ENCODE measurements at places on chromosomes 2 and 18.
A peak's percentile ranks its signal among the peaks of the same experiment; 100 is the strongest.

DNA sequence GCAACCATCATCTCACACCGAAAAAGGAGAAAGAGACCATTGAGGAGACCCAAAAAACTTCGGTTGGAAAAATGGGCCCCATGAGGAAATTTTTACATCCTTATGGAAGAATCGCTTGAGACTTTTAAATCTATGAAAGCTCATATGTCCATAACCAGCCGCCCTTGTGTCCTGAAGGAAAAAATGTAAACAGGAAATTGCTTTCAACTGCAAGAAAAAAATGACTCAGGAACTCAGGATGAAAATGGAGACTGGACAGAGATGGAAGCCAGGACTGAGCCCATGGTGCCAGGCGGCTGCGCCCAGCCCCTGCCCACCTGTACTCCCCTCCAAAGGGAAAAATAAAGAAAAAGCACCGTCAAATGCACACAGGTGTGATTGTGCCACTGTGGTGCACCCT is 81.5 kb upstream of the SLC66A3 start:
- no peak for DNase-seq

DNA sequence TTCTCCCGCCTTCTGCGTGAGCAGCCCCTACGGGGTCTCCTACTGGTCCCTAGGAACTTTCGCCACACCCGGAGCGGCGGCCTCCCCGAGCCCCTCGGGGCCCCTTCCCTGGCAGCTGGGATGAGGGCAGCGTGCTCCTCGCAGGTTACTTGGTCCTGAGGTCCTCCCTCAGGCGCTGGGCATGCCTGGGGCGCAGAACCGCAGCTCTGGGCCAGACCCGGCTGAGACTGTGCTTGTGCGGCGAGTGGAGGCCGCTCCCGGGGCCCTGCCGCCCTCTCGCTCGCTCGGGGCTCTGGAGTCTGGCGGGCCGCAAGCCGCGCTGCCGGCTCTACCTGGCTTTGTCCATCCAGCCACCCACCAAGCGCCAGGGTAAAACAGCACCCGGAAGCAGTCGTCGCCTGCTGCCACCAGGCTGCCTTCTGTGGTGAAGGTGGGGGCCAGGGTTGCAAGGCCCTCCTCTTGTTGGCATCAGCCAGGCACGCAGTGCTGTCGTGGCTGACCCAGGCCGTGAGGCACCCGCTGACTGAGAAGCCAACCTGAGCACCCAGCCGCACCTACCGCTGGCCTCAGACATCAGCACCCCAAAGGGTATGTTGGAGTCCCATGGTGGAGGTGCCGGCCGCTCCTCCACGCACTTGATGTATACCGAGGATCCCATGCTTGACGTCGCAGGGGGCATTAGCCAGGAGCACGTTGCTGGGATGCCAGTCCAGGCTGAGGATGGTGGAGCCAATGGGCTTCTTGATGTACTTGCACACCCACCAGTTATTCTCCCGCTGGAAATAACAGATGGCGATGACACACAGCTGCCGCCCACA is 46.1 kb upstream of the PTH2R start:
- no peak for DNase-seq

DNA sequence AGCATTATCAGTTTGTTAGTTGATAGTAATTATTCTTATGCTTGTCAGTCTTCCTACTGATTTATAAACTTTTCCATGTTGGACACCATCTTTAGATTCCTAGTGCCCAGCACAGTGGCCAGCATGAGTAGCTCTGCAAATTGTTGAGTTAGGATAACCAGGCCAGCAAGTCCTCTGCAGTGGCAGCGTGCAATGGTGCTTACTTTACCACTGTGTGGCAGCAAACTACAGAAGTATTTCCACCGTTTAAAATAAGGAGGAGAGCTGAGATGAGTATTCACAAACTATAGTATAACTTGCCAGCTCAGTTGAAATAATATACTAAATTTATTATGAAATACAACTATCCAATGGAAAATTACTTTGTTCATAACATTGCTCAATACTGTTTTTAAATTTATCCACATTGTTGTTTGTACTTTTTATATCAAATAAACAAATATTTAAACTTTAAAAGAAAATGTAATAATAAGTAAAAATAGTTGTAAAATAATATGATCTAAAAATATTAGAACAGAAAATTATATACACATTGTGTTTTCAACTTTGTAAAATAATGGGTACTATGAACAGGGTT is 9.3 kb upstream of the THADA start:
- DNase-seq = peak; percentile 55

DNA sequence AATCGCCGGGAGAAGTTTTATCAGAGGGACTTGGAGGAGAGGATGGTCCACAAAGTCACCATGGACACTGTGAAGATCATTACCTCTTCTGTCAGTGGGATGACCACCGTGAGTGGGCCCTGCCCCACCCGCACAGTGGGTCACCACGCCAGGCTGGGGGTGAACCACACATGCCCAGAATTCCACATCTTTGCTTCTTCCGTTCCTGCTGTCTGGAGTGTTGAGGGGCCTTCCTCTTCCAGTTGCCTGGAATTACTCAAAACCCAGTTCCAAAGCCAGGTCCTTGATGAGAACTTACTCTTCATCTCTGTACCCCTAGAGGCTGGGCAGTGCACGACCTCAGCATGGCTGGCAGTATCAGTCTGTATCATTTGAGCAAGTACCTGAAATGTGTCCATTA is 22.1 kb downstream of the MROH2A start:
- DNase-seq = no peak

GRCh38 chr2:146265656-146266055 is 1579.2 kb upstream of the ACVR2A start:
- no peak for DNase-seq

Measured in OCI-LY7 (cell line).